Activated T-cell treated with anti-CD3 and anti-CD28 coated beads, Interleukin-2, amount 50 U/mL, for 72 hours (primary cell): ENCODE measurements at places on chromosomes 7 and 10. TPM values are rescaled to one million over a fixed set of nuclear protein-coding genes. Genes with fewer than 3 reads are reported as not detected.

DNA sequence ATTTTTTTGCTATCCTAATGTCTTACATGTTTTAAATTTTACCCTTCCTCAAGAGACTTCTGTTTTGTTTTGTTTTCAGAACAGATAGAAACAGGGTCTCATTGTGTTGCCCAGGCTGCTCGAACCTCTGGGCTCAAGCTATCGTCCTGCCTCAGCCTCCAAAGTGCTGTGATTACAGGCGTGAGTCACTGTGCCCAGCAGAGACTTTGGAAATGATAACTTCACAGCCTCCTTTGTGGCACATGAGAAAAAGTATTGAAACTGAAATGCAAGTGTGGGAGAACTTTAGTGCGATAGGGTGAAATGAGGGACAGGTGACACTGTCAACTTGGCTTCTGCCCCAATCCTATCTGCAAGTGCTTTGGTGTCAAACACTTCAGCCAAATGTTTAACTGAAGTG is 21.6 kb downstream of the IRF5 start:
- peaks cover 29% of the 10 kb centered on the region for H3K36me3 ChIP-seq
- DNase-seq, result peak; percentile 29

- H3K27ac ChIP-seq, result no peak overlapping the region
- H3K4me3 ChIP-seq, result peak overlapping the region; percentile 82
- DNase-seq, result peak; percentile 30
- peaks cover 37% of the 10 kb centered on the region for H3K27me3 ChIP-seq
- H3K36me3 ChIP-seq, result no peaks in the 10 kb centered on the region
Measured at GRCh38 chr7:16753932-16754855, 639 bp downstream of the TSPAN13 start.

The WNT8B gene
- total RNA-seq, result 0.14 TPM

- peaks cover 22% of the 10 kb centered on the region for H3K27me3 ChIP-seq
- no peak for DNase-seq
- H3K36me3 ChIP-seq, result no peaks in the 10 kb centered on the region
Measured at GRCh38 chr7:34849163-34849960, 187.9 kb downstream of the DPY19L1 start.

DNA sequence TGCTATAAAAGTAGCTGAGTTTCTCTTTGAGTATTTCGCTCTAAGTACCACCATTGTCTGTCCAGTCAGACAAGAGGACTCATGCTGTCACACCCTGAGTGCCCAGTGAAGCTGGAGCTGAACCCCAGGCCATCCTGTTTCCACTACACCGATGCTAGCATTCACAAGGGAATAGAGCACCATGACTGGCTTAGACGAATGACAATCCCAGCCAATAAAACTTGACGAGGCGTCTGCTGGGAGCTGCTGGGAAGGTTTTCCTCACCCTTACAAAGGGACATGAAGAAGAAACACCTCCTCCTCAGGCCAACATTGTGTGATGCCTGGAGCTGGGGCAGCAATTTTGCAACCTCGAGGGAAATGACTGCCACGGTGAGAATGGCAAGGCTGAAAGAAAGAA is 17.5 kb upstream of the SLIT1 start:
- no peak overlapping the region for H3K4me3 ChIP-seq
- peaks cover 12% of the 10 kb centered on the region for H3K27me3 ChIP-seq
- H3K27ac ChIP-seq, result no peak overlapping the region
- no peak for DNase-seq

GRCh38 chr10:106734220-106734619 is 430.3 kb downstream of the SORCS1 start:
- no peak for DNase-seq
- peaks cover 2% of the 10 kb centered on the region for H3K36me3 ChIP-seq
- no peak overlapping the region for H3K4me3 ChIP-seq
- no peaks in the 10 kb centered on the region for H3K4me1 ChIP-seq

DNA sequence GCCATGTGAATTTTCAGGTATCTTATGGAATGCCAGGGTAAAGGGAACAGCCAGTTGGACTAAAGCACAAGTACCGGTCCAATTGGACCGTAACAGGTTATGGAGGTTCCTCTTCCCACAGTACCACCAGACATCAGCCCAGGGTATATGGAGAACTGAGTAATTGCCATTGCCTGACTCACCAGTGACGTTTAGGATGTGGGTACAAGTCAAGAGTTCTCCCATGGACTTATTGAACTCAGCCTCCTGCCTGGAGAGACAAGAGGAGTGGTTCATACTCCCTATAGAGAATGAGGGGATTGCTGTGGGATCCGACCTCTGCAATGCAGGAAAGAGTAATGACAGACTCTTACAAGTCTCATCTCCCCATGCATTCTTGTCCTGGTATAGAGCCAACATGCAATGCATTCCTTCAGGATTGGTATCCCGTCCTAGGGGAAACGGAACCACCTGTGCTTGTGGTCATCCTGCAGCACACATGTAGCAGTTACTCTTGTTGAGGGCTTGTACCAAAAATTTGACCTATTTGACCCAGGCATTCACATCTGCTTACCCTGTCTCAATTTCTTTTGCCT is 30.7 kb upstream of the ELOVL3 start:
- DNase-seq, result no peak
- H3K27ac ChIP-seq, result no peak overlapping the region
- H3K27me3 ChIP-seq, result peaks cover 6% of the 10 kb centered on the region

The TMEM270 gene
- total RNA-seq, result not detected

DNA sequence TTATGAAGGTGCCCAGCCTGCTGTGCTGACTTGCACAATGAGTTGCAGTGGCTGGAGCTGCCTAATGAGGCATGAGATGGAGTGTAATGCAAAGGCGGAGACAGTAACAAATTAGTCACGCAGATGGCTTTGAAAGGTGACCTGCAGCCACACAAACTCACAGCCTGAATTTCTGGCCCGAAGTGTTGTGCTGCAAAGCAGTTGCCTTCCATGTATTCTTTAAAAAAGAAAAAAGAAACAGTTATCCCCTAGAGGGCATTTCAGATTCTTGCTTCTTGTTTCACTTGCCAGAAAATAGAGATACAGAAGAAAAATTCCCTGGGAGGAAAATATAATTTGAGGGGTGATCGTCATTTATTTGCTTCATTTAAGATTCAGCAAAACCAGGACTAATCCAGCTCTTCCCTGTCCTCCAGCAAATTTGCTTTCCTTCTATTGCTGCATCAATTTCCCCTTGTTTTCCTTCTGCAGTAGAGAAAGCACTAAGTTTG is 239.9 kb downstream of the ADRA2A start:
- no peaks in the 10 kb centered on the region for H3K4me1 ChIP-seq
- DNase-seq, result no peak
- H3K27me3 ChIP-seq, result no peaks in the 10 kb centered on the region
- H3K36me3 ChIP-seq, result no peaks in the 10 kb centered on the region
- H3K4me3 ChIP-seq, result no peak overlapping the region

GRCh38 chr10:78547905-78548304 is 514.2 kb downstream of the RPS24 start:
- no peaks in the 10 kb centered on the region for H3K36me3 ChIP-seq
- no peak overlapping the region for H3K27ac ChIP-seq
- H3K27me3 ChIP-seq, result peaks cover 8% of the 10 kb centered on the region
- no peak for DNase-seq
- H3K4me1 ChIP-seq, result peaks cover 5% of the 10 kb centered on the region

The NPSR1 gene
- not detected for total RNA-seq

DNA sequence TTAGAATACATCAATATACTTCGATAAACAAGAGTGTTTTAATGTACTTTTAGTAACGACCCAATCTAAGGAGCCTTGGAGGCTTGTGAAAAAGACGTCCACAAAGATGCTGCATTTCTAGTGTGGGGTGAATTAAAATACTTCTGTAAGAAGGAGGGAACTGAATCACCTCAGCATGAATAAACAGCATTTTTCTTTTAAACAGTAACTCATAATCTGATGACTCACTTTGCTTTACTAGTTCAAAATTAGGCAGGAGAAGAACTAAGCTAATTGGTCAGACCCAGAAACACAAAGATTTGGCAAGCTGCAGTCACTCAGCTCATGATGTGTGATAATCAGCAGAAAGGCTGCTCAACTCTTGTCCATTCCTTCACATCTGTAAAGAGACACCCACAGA is 24.2 kb downstream of the NCOA4 start:
- H3K27me3 ChIP-seq, result no peaks in the 10 kb centered on the region
- peaks cover 7% of the 10 kb centered on the region for H3K36me3 ChIP-seq
- H3K4me1 ChIP-seq, result no peaks in the 10 kb centered on the region
- no peak for DNase-seq

DNA sequence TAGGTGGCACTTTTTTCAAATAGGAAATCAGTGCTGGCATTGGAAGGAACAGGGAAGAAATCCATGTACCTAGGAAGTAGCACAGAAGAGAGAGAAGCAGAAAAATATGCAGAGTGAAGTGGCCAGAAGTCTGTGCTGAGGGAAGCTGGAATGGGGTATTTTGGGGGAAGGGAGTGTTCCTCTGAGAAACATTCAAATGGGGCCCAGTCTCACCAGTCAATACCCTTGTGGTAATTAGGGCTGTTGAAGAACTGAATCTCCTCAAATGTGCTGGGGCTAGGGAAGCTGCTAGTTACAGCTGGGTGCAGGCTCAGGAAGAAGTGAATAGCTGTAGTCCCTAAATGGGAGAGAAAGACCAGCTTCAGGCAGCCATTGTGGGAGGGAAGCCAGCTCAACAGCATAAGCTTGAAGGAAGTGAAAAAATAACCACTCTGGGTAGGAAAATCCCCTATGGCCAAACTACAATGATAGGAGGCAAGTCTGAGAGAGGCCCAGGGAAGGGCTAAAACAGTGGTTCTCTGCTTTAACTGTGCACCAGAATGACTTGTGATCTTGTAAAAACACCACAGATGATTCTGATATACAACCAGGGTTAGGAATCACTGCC is 7.6 kb downstream of the NDST2 start:
- H3K27me3 ChIP-seq, result no peaks in the 10 kb centered on the region
- DNase-seq, result no peak
- H3K4me1 ChIP-seq, result peaks cover 54% of the 10 kb centered on the region
- peak overlapping the region; percentile 44 for H3K4me3 ChIP-seq

- no peak overlapping the region for H3K4me3 ChIP-seq
- H3K36me3 ChIP-seq, result no peaks in the 10 kb centered on the region
- H3K4me1 ChIP-seq, result peaks cover 4% of the 10 kb centered on the region
- peaks cover 27% of the 10 kb centered on the region for H3K27me3 ChIP-seq
- no peak for DNase-seq
Measured at GRCh38 chr10:70462349-70462984, 16.1 kb upstream of the PALD1 start.

DNA sequence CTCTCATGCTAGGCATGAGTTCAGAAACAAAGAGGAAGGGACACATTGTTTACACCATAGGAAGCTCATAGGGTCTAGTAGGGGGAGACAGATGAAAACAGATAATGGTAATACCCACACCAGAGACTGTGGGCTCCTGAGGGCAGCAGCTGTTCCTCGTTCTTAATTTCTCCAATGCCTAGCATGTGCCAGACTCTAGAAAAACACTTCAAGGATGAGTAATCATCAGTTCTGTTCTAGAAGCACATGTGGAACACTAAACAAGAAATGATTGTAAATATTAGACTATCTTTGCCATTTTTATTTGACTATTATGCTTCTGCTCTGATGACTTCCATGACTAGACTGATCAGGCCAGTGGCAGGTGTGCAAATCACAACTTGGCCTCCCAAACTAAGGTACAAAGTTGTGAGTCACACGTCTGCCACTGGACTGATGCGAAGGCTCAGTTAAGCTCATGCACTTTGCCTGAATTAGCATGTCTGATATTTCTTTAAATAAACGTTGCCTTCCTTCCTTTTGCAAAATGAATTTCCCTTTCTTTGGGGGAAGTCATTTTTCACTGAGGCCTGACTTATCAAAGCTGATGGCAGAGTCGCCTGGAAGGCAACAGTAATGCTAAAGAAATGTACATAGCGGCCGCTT is 89.2 kb upstream of the FGL2 start:
- no peak for DNase-seq
- no peak overlapping the region for H3K4me3 ChIP-seq
- H3K27ac ChIP-seq, result no peak overlapping the region
- peaks cover 2% of the 10 kb centered on the region for H3K36me3 ChIP-seq
- no peaks in the 10 kb centered on the region for H3K4me1 ChIP-seq

The TAC1 gene
- total RNA-seq, result 3.0 TPM

The TEX47 gene
- not detected for total RNA-seq

The NRBF2 gene
- total RNA-seq, result 26.3 TPM

DNA sequence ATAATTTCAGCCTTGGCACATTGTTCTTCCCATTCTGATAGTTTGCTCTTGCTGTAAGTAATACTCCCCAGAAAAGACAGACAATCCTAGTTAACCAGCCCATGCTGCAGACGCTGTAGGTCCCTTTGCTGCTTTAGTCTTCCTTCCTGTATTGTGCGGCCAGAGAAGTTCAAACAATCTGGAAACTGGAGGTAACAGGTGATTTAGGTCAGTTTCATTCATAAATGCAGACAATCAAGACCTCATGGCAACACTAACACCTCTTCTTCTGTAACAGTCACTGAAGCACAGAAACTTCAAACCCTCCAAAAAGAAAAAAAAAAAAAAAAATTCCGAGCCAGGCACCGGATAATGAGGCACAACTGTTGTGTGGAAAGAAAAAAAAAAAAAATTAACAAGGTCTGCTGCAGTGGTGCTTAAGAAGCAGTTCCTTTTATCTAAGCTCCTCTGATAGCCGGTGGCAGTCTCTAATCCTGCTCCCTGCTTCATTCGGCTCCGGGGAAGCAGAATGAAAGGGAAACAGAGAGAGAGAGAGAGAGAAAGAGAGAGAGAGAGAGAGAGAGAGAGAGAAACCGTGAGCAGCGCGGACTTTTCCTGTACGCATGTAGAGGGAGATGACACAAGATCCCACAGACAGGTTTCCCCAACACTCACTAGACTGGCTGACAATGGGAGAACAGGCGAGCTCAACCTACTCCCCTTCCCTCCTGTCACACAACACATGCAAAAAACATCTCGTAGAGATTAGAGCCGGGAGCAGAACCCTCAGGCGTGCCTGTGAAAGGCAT is at the start of gene SEMA3A:
SEMA3A (minus strand) TSS at position 306 of the 788 bp plus-strand sequence; CDS start at position 103, 203 bp downstream.
- H3K36me3 ChIP-seq, result no peaks in the 10 kb centered on the region
- H3K4me3 ChIP-seq, result peak within 1 kb of the TSS; percentile 96
- DNase-seq, result peak; percentile 2
- H3K4me1 ChIP-seq, result peaks cover 31% of the 10 kb centered on the region
- peak within 1 kb of the TSS; percentile 71 for H3K27ac ChIP-seq

The PLXDC2 gene
- total RNA-seq, result 0.07 TPM

The FAS gene
- total RNA-seq, result 111 TPM

- peaks cover 11% of the 10 kb centered on the region for H3K4me1 ChIP-seq
- no peaks in the 10 kb centered on the region for H3K36me3 ChIP-seq
- no peak overlapping the region for H3K27ac ChIP-seq
- no peaks in the 10 kb centered on the region for H3K27me3 ChIP-seq
- DNase-seq, result no peak
Measured at GRCh38 chr7:151856098-151856497, 20.8 kb downstream of the PRKAG2 start.

GRCh38 chr10:69057261-69057950 is 30.5 kb upstream of the SRGN start:
- peak overlapping the region; percentile 41 for H3K27ac ChIP-seq
- peaks cover 71% of the 10 kb centered on the region for H3K4me1 ChIP-seq
- peak overlapping the region; percentile 50 for H3K4me3 ChIP-seq
- no peaks in the 10 kb centered on the region for H3K27me3 ChIP-seq
- H3K36me3 ChIP-seq, result no peaks in the 10 kb centered on the region
